Fibroblast of skin of back (primary cell): ENCODE measurements at places on chromosomes 6 and 20.

DNA sequence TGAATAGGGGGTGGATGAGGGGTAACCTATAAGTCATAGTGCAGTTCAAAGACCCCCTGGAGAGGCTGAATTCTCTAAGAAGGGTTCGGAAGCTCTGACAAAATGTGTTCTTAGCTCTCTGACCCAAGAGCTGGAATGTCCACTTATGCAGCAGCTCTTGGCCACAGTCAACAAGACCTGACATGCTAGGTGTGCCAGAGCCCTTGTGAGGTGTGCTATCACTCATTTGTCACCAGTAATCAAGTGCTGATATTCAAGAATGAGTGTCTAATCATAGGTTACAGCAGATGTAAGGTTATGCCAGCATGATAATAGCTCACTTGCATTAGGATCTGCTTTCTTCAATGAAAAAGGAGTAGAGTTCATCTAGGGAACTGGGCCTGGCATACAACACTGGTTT is 28.1 kb downstream of the TOMM6 start:
- no peak for DNase-seq

DNA sequence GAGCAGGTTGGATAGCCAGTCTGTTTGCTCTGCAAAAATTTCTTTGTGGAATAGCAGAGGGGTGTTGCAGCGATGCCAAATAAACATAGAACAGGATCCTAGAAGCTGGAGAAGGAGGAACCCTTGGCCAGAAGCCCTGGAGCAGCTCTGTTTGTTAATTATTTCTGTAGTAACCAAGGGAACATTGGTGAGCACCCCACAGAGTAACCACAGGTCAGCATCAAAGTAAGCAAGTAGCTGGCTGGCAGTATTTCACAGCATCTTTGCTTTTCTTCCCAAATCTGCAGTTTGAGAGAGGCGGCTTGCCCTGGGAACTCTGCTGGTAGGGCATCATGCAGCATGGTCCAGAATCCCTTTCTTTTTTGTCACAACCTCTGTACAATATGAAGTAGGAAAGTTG is 12.7 kb upstream of the APMAP start:
- DNase-seq = no peak

- peak; percentile 88 for DNase-seq
Observed at GRCh38 chr20:10715035-10715434, 41.2 kb upstream of the JAG1 start.

DNA sequence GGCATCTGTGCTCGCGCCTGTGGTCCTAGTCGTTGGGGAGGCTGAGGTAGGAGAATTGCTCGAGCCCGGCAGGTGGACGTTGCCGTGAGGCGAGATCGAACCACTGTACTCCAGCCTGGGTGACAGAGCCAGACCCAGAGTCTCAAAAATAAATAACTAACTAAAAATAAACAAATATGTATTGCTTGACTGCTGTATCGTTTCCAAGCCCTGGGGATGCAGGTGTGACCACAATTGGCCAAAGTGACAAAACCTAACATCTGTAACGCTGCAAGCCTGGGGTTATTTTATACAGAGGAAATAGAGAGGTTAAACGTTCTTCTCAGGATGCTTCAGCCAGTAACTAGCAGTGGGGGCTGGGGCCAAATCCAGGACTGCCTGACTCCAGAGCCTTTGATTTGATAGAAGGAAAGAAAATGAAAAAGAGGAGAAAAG is 1.9 kb upstream of the SRSF3 start:
- no peak for DNase-seq

GRCh38 chr6:153957394-153957793 is 81.6 kb upstream of the OPRM1 start:
- DNase-seq = no peak

GRCh38 chr6:28738396-28738765 is 185.4 kb downstream of the TRIM27 start:
- DNase-seq = no peak

DNA sequence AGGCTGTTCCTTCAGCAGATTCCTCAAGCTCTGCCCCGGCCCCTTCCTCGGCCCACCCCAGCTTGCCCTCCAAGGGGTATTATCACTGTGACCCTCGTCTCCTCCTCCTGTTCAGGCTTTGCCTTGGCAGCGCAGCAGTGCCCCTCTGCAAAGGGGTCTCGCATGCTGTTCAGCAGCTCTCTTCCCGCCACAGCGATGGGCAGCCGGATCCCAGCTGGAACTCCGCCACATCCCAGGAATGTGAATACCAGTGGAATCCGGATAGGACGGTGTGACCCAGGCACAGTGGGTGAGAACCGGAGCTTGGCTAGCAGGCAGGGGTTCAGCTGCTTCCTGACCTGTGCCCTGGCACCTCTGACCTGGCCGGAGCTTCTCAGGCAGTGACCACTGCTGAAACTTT is 52.9 kb downstream of the RNASET2 start:
- DNase-seq = no peak

GRCh38 chr6:80503660-80504059 is 397.2 kb downstream of the BCKDHB start:
- DNase-seq = no peak
